ENCODE measurements at places on chromosomes 11 and 22.

- DNase-seq, result no peak
Observed at GRCh38 chr11:124834526-124835180, 30.6 kb upstream of the ROBO3 start.

DNA sequence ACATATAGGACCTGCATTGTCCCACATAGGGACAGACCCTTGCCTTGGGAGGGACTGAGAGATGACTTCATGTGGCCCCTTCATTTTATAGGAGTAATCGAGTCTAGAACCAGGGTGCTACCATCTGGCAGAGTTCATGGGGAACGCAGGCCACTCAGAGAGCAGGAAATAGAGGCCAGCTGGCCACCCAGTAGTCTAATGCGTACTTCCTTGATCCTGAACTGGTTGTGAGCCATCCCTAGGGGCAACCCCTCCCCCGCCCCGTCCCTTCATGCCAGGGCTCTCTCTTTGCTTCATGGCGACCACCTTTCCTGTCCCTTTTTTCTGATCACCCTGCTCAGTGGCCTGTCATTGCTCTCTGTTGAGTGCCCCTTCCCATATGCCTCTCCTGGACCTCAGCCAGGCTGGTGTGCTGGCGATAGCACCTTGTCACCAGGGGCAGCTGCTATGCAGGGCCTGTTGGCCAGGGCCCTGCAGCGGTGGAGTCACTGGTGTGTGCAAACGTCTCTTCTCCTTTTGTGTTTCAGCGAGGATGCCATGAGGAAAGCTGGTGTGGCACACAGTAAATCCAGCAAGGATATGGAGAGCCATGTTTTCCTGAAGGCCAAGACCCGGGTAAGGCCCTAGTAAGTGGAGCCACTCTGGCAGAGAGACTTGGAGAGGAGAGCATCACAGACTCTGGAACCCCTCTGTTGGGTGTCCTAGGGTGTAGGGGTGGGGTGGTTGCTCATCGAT is 29.3 kb downstream of the MED15 start:
- DNase-seq, result no peak

DNA sequence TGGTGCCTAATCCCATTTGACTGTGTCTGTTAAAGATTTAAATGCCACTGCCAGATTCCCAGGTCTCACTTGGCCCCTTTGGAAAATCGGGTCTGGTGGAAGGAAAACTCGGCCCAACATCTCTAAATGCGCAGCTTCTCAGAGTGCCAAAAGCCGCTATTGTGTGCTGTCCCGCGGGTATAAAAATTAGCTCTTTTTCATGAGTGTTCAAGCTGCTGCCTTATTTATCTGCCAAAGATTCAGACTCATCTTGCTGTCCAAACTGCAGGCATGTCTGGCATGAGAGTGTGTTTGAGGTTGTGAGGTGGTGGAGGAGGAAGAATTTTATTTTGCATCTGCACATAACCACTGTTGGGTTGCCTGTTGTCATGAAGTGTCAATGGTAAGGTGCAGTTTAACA is 91.4 kb downstream of the NELL1 start:
- DNase-seq, result no peak

- no peak for DNase-seq
Observed at GRCh38 chr22:30823015-30823370, 128.3 kb downstream of the OSBP2 start.

GRCh38 chr11:65855927-65856363 is 2.0 kb downstream of the CFL1 start:
- DNase-seq, result no peak

GRCh38 chr11:46450846-46451477 is 59.4 kb upstream of the CHRM4 start:
- DNase-seq, result no peak

- DNase-seq, result no peak
Observed at GRCh38 chr22:17648569-17648968, 10.0 kb downstream of the BCL2L13 start.
